Activated CD4-positive, alpha-beta T cell treated with anti-CD3 and anti-CD28 coated beads, Interleukin-2, amount 10 ng/mL, durations not matched to agents 24 days and 14 days (primary cell): ENCODE measurements at places on chromosomes 12 and 14. TPM values are rescaled to one million over a fixed set of nuclear protein-coding genes. Genes with fewer than 3 reads are reported as not detected.

Gene CPM
- total RNA-seq, result 63.5 and 76.5 TPM in 2 replicates

Gene SLC5A8
- total RNA-seq, result not detected in 2 replicates

GRCh38 chr12:103586791-103587370 is at the start of gene STAB2:
Gene STAB2 (plus strand): TSS chr12:103587273. CDS start chr12:103587477, 204 bp downstream.
- no peak within 1 kb of the TSS for H3K27ac ChIP-seq
- H3K36me3 ChIP-seq, result no peaks in the 10 kb centered on the region
- peaks cover 8% of the 10 kb centered on the region for H3K27me3 ChIP-seq
- no peak for DNase-seq
- H3K4me1 ChIP-seq, result no peaks in the 10 kb centered on the region
- H3K4me3 ChIP-seq, result no peak within 1 kb of the TSS

GRCh38 chr14:100645982-100646314 is 58.7 kb upstream of the BEGAIN start:
- no peak overlapping the region for H3K4me3 ChIP-seq
- DNase-seq, result no peak
- H3K36me3 ChIP-seq, result no peaks in the 10 kb centered on the region
- H3K27ac ChIP-seq, result no peak overlapping the region
- H3K4me1 ChIP-seq, result peaks cover 44% of the 10 kb centered on the region

DNA sequence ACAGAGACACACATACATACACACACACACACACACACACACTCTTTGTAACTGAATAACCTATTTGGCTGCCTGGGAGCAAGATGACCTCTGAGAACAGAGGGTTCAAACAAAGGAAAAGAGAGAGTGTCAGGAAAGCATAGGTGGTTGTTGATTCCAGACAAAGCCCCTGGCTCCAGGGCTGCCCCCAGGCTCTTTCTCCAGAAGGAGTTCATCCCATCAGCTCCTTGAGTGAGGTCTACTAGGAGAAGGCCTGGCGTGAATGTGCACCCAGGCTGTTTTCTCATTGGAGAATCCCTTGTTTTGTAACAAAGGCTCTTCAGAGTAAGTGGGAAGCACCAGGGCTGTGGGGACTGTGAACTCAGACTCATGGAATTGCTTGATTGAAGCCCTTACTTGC is 151.9 kb downstream of the EMP1 start:
- H3K36me3 ChIP-seq, result no peaks in the 10 kb centered on the region
- no peak overlapping the region for H3K27ac ChIP-seq
- no peak overlapping the region for H3K4me3 ChIP-seq

GRCh38 chr14:88791629-88792472 is 902 bp downstream of the EML5 start:
- DNase-seq, result no peak
- H3K27ac ChIP-seq, result peak overlapping the region; percentile 15
- peaks cover 37% of the 10 kb centered on the region for H3K27me3 ChIP-seq
- H3K4me1 ChIP-seq, result peaks cover 7% of the 10 kb centered on the region

Gene RPGRIP1
- not detected in 2 replicates for total RNA-seq

- H3K27me3 ChIP-seq, result peaks cover 1% of the 10 kb centered on the region
- H3K27ac ChIP-seq, result no peak overlapping the region
- H3K4me1 ChIP-seq, result peaks cover 4% of the 10 kb centered on the region
Measured at GRCh38 chr12:96164951-96165811, 29.0 kb upstream of the ELK3 start.
